K562 (cell line): ENCODE measurements at places on chromosomes 1 and 21.

- no peak for DNase-seq
Observed at GRCh38 chr1:90174246-90174645, 179.3 kb downstream of the ZNF326 start.

GRCh38 chr1:52899445-52899894, 22.1 kb downstream of the ECHDC2 start:
- no peak for DNase-seq

DNA sequence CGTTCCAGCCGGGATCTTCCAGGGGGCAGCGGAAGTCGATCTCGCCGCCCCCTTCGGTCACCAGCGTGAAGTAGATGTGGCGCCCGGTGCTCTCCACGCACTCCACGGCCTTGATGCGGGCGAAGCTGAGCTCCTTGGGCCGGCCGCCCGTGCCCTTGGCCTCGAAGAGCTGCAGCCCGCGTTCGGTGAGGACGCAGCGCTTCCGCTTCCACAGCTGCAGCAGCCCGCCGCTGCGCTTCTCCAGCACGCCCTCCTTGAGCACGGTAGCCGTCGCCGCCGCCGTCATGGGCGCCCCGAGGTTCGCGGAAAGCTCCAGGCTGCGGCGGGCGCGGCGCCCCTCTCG, 516 bp downstream of the PHLDA3 start:
- no peak for DNase-seq

- DNase-seq: peak; percentile 56
Observed at GRCh38 chr1:154837034-154837671, 32.9 kb downstream of the KCNN3 start.

GRCh38 chr1:180027949-180028445, 73.4 kb downstream of the CEP350 start:
- no peak for DNase-seq

GRCh38 chr1:86466109-86466844, 2.5 kb upstream of the CLCA1 start:
- no peak for DNase-seq

GRCh38 chr21:15190837-15191236, 126.0 kb upstream of the NRIP1 start:
- no peak for DNase-seq

GRCh38 chr1:192053531-192053971, 104.7 kb upstream of the RGS18 start:
- DNase-seq: no peak

- no peak for DNase-seq
Observed at GRCh38 chr1:215590779-215591491, 23.8 kb downstream of the KCTD3 start.

DNA sequence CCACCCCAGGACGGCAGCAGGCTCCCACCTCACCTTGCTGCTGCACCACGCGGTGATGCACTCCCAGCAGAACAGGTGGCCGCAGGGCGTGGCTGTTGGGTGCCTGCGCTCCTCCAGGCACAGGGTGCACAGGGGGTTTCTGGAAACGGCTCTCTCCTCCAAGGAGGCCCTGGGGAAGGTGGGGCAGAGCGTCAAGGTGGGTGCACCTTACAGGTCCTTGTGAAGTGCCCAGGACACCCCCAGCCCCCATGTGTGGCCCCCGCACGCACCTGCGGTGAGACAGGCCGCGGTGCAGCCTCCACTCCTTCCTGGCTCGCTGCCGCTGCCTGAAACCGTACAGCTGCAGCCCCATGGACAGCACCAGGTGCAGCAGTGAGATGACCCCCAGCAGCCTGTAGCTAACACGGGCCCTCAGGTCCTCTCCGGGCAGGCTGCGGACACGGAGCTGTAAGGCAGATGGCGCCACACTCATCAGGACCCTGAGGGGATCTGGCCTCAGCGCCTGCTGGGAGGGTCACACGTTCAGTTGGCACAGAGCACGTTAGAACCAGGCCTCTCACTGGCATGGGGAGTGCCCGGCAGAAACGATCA, 5.8 kb downstream of the PEX10 start:
- no peak for DNase-seq

DNA sequence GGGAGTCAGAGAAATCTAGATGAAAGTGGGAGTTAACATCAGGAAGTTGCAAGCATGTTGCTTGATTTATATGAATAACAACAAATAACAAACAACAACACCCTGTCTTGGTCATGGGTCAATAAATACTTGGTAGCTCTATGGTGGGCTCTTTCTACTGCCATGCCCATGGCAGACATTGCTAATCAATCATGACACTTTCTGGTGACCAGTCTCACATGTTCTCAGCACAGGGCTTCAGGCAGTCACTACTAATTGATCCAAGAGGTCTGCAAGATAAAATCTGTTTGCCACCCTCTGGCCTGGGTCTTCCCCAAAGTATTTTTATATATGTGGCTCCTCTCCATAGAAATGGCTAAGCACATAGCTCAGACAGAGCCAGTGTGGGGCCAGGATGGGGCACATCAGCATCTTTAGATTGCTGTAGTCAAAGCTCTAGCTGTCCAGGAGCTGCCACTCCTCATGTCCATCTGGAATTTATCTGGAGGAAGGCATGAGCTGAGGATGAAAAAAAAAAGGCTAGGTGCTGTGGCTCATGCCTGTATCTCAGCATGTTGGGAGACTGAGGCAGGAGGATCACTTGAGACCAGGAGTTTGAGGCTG, 51.2 kb downstream of the STUM start:
- DNase-seq: no peak

GRCh38 chr21:26795866-26796329, 49.3 kb downstream of the ADAMTS1 start:
- DNase-seq: no peak

DNA sequence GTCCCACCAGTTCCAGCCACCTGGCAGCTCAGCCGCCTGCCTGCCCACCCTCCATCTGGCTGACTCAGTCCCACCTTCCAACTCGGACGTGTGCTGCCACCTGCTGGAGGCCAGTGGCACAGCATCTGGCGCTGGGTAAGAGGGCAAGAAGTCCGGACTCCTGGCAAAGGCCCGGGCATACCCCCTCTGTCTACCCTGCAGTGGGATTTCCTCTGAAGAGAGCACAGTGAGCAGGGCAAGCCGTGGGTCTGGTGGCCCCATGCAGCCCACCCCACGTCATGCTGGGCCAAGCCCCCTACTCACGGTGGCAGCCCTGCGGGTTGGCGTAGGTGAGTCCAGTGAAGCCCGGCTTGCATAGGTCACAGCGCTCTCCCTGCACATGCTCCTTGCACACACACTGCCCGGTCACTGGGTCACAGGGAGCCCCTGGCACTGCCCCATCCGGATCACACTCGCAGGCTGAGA, 24.5 kb downstream of the LAMB3 start:
- DNase-seq: peak; percentile 75

DNA sequence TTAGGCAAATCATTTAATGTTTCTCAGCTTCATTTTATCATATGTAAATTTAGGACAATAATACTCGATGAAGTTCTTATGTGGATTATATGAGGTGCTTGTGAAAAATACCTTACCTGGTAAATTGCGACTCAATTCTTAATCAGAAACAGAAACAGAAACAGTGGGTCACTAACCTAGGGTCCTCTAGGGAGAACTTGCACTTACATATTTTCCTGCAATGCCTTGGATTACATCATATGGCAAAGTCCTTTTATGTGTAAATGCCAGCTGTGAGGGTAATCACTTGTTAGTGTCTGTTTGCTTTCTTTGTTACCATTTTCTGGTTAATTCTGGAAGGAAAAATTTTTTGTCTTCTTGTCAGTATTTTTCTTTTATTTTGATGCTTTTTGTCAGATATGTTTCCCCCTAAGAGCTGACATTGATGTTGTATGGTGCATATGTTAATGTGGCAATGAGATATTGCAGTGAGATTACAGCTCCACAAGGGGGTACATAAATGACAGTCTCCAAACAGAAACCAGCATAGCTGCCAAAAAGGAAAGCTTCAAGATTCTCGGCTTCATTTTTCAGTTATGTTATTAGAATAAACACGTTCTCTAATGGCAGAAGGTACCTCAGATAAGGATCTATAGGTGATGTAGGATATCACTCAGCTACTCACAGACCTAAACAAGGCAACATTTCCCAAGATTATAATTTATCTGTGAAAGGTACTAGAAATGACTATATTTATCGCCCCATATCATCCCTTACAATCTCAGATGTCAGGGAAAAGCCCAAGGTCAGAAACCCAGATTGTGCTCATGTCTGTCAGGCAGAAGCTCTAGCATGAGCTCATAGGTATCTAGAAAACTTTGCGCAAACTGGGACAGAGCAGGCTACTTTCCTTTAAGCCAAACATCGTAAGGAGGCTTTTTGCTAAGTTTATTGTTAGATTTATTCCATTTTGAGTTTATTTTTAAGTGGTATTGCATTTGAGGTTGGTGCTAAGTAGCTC, 119.9 kb downstream of the FASLG start:
- DNase-seq: no peak

DNA sequence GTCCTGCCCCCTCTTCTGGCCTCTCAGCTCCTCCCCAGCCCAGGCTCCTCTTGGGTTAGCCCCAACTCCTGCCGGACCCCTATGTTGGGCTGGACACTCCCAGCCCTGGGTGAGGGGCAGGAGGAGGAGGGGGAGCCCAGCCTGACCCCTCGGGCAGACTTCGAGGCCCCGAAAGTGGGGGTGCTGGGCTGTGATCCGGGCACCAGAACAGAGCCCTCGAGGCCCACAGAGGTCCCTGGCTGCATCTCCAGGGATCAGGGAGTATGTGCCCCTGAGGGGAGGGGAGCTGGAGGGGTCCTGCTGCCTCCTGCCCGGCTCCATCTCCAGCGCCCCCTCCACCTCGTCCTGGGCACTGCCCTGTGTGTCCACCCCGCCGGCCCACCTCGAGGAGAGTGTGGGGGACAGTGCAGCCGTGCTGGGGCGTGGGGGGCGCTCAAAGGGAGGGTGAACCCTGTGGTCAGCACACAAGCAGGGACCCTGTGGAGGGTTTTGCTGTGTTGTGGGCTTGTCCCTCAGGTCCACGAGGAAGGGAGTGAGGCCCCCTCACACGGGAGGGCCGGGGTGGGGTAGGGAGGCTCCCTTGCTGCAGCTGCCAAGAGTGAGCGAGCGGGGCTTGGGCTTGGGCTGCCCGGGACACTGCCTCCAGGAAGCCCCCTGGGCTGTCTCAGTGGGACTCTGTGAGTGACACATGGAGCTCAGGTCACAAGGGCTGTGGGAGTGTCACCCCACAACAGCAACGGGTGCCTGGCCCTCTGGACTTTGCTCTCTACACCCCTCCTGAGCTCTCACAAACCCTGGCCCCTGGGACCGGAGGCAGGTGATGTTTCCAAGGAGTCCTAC, 54.4 kb downstream of the COL18A1 start:
- DNase-seq: no peak

DNA sequence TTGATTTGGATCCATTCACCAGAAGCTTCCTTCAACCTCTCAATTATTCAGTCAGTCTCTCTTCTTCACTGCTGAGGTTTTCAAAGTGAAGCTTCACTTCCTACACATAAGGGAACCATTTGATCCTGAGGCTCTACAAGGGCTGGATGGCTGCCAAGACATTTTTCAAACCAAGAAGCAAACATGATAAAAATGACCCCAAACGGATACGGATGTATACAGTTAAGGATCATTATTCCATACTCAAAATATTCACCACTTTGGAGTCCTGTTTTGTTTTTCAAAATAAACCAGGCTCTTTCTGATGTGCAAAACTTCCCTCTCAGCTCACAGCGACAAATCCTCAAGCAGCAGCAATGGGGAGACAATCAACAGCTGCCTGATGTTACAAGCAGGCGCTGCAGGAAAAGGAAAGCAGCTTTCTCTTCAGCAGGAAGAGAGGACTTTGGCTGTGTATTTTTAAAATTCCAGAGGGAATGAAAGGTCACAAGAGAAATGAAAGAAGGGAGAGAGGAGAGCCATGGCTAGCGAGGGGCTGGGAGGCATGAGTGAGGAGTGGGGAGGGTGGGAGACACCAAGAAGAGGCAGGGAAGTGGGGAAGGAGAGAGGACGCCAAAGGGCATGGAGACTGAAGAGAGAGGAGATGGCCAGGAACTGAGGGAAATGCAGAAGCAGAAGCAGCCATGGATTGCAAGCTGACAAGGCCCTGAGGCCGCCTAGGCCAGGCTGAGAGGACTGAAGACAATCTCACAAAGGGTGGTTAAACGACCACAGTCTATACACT, 145.4 kb downstream of the SLC45A1 start:
- no peak for DNase-seq

DNA sequence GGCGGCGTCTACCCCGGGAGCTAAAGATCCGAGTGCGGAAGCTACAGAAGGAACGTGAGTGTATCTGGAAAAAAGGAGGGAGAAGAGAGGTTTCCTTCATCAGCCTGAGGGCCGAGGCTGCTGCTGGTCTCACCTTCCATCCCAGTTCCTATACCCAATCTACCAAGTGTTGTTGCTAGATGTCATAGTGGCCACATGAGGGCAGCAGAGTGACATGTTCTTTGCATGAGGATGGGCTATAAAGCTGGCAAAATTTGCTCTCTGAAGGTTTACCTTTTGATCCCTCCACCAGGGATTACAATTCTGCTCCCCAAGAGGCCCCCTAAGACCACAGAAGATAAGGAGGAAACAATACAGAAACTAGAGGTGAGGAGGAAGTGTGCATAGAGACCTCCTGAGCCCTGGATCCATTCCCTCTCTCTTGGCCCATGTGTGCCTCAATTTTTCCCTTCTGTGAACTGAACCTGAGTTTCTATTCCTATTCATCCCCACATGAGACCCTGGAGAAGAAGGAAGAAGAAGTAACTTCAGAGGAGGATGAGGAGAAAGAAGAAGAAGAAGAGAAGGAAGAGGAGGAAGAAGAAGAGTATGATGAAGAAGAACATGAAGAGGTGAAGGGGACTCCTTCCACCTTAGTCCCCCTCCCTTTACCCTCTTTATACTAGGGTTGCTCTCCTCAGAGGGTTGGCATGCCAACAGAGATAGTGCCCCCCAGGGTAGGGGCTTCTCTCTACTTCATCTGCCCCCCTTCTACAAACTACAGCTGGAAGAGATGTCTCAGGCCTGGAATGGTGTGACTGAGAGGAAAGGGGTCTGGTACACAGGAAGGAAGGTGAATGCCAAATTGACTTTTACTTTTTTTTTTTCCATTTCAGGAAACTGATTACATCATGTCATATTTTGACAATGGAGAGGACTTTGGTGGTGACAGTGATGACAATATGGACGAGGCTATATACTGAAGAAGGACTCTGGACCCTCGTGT, 13.3 kb downstream of the POLR3GL start:
- peak; percentile 90 for DNase-seq

- no peak for DNase-seq
Observed at GRCh38 chr1:225026701-225027100, 97.2 kb downstream of the DNAH14 start.

DNA sequence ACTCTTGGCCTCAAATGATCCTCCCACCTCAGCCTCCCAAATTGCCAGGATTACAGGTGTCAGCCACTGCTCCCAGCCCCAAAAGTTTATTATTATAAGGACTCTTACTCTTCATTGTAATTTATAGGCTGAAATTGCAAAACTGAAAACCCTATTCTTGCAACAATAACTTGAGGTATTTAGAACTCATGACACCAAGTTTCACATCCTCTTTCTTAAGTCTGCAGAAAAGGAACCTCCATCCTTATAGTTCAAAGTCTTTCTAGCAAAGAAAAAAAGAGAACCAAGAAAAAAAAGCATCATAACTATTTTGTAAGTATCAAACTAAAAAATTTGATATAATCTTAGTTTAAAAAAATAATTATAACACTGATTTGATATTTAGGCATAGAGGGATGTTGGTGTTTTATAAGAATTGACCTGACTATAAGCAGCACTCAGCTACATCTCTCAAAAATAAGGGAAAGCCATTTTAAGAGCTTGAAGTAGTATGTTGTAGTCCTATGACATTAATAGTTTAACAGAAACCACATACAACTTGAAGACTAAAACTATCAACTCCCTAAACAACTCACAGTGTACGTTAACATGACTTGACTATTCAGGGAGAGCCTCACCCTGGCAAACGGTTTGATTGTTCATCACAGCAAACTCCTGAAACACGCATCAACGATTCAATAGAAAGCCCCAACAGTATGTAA, 122.4 kb downstream of the AKT3 start:
- no peak for DNase-seq
